ENCODE measurements at places on chromosomes 11 and 22.

GRCh38 chr11:1242289-1242688 lies 19.4 kb downstream of the MUC5B start:
- DNase-seq, result no peak

- no peak for DNase-seq
Measured at GRCh38 chr11:120244476-120245365, 4.8 kb downstream of the POU2F3 start.

DNA sequence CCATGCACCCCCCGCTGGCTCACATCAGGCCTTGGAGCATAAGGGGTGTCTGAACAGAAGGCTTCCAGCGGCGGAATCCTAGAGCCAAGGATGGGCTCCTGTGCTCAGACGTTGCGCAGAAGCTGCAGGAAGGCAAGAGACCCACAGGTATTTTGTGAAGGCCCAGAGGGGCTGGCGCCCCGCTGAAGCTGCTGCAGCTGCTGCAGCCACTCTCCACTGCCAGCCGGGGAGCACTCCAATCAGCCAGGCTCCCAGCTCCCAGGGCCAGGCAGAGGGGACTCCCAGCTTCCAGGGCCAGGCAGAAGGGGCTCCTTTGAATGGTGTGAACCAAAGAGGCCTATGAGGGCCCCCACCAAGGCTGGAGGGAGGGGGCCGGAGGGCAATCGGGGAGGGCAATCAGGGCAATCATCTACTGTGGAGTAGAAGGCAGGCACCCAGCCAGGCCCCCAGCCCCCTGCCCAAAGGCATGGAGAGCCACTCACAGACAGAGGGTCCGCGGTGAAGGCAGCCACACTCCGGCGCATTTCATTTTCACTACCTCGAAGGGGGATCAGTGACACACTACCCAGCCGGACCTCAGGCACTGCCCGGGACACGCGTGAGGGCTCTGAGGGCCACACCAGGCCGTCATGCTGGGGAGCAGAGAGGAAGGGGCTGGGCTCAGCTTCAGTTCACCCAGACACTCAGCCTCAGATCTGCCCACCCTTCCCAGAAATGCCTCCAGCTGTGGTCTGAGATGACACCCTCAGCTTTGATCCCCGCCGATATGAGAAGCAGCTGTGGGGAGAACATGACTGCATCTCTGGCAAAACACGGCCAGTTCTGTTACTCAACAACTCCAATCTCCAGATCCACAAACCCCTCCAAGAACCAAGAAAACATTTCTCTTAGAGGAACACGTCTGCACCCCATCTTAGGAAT lies 11.6 kb upstream of the PDE2A start:
- DNase-seq, result no peak

GRCh38 chr11:58345204-58345603 lies 13.7 kb downstream of the OR5B17 start:
- no peak for DNase-seq

- no peak for DNase-seq
Measured at GRCh38 chr22:24230911-24231656, 13.8 kb downstream of the GGT5 start.

GRCh38 chr11:65850217-65851082 lies 7.5 kb downstream of the CFL1 start:
- DNase-seq, result no peak

GRCh38 chr11:78567209-78567608 lies 7.5 kb downstream of the NARS2 start:
- no peak for DNase-seq

DNA sequence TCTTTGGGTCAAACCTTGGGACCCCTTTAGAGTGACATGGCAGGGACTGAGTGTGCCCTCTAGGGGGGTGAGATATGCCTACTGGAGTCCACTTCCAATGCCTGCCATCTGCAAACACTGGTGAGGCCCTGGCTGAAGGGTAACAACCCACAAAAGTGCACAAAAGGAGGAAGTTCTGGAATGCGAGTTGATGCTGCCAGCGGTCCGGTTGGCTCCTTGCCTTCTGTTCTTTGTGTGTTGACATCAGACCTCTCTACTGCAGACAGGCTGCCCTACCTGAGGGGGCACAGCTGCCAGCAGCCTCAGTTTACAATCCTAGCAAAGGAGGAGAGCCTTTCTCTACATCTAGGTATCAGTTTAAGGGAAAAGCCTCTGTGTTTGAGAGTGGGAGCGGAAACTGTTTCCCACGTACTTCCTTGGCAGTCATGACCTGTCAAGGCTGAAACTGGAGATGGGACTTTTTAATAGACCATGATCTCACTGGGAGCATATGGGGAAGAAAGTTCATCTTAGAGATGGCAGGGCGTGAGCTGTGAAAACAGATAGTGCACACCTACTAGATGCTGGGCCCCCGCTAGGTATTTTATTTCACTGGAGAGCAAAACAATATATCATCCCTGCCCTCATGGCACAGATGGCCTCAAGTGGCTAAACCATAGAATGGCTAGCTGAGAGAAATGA lies 27.2 kb downstream of the BMAL1 start:
- no peak for DNase-seq

DNA sequence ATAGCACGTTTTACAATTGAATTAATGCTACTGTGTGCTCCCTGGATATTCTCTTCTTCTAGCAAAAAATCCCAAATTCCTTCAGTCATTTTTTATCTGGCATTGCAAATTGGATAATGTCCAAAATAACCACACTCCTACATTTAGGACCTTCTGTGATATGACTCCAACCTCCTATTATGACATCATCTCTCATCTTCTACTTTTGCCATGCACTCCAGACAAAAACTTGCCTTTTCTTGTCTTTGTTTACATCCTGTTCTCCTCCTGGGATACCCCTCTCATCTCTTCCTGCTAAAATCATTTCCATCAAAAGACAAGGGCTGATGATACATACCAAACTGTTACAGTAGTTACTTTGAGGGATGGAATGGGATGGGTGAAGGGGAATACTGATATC lies 20.6 kb upstream of the TMEM218 start:
- no peak for DNase-seq

GRCh38 chr11:129285402-129285786 lies 90.3 kb upstream of the BARX2 start:
- no peak for DNase-seq
